ENCODE measurements at places on chromosomes 5 and 9.

DNA sequence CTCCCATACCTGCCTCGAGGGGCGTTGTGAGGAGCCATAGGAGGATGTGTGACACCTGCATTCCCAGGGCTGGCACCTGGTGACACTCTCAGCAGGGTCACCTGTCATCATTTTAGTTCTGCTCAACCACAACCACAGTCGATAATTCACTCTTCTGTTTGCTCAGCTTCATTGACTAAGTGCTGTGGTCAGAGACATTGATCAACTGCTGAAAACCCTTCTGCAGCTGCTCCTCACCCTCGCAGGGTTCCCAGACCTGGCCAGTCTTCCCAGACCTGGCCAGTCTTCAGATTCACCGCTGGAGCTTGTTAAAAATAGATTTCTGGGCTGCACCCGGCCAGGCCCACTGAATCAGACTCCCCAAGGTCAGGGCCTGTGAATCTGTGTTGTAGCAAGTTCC is 92.8 kb downstream of the MVB12B start:
- DNase-seq, result no peak

- DNase-seq, result no peak
These were observed 226.5 kb downstream of the ASTN2 start for GRCh38 chr9:117188394-117188793.

DNA sequence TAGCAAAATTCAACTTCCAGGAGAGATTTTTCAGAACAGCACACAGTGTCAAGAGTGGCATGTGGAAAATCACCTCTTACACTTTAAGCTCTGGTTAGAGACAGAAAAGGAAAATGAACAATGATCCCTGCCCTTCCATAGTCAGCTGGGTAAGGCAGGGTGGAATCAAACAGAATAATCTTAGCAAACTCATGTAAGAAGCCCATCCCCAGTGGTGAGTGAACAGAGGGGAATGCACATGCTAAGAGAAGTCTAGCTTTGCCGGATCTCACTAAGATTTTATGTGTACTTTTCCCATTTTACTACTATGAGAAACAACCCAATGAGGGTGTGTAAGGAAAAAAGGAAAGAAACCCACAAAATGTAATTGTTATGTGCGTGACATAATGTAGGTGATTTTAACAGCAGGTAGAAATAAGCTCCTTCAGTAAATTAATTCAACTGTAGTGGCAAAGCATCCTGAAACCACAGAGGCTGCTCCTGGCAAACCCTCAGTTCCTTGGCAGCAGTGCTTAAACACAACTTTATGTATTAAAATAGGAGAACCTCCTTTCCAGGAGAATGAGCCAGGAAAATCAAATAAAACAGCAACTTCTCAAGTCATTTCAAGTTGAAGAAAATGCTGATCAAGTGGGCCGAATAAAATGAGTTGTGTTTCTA is 366.0 kb upstream of the TRPC7 start:
- no peak for DNase-seq

DNA sequence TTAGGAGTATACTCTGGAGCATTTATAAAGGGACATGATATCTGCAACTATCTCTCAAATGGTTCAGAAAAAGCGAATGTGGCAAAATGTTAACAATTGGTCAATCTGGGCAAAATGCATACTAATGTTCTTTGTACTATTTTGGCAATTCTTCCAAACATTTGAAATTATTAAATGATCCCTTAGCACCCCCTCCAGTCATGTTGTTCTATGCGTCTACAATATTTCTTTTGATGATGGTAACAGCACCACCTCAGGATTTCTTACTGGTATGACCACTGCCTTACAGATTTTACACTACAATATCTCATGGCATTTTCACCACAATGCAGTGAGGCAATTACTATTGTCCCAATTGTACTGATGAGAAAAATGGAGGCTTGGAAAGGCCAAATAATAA is 52.9 kb upstream of the TRIO start:
- no peak for DNase-seq

- no peak for DNase-seq
These were observed 47.7 kb upstream of the GLRX start for GRCh38 chr5:95870105-95870672.

- DNase-seq, result no peak
These were observed 131.4 kb upstream of the MINAR2 start for GRCh38 chr5:129616517-129616916.

GRCh38 chr9:94639999-94640376 is 670 bp upstream of the FBP1 start:
- no peak for DNase-seq

DNA sequence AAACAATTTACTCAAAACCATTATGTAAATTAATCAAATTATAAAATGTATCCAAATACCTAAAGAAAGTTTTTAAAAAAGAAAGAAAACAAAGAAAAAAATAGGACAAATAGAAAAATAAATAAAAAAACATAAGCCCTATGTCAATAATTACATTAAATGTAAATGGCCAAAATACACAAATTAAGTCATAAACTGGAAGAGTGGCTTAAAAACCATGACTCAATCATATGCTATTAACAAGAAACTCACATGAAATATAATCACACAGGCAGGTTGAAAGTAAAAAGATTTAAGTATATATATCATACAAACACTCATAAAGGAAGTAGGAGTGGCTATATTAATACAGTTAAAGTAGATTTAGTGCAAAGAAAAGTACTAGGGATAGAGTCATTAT is 95.3 kb downstream of the PRELID2 start:
- DNase-seq, result no peak

- DNase-seq, result no peak
These were observed 78.7 kb upstream of the SH3PXD2B start for GRCh38 chr5:172533058-172533398.

DNA sequence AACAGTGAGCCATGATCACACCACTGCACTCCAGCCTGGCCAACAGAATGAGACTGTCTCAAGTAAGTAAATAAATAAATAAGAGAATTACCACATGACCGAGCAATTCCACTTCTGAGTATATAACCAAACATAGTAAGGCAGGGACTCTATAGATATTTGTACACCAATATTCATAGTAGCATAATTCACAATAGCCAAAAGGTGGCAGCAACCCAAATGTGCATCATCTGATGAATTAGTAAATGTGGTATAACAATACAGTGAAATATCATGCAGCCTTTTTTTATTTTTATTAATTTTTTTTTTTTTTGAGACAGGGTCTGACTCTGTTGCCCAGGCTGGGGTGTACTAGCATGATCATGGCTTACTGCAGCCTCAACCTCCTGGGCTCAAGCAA is 33.1 kb downstream of the ALDH7A1 start:
- no peak for DNase-seq

DNA sequence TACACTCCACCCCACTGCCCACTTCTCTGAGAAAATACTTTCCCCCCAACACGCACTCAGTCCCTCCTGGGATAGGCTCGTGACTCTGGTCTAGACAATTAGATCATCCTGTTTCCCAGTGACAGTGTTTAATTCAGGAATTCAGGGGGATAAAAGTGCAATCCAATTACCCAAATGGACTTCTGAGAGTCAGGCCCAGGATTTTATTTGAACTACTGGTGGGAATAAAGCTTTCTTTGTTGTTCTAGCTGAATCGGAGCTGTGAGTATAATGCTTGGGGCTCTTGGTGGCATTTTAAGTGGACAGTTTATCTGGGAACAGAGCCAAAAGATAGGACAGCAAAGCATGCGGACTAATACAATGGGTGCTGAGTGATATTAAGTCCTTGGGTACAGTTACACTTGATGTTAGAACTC is 683.3 kb downstream of the MAT2B start:
- no peak for DNase-seq

GRCh38 chr9:77811832-77812231 is 163.7 kb upstream of the GNA14 start:
- no peak for DNase-seq

DNA sequence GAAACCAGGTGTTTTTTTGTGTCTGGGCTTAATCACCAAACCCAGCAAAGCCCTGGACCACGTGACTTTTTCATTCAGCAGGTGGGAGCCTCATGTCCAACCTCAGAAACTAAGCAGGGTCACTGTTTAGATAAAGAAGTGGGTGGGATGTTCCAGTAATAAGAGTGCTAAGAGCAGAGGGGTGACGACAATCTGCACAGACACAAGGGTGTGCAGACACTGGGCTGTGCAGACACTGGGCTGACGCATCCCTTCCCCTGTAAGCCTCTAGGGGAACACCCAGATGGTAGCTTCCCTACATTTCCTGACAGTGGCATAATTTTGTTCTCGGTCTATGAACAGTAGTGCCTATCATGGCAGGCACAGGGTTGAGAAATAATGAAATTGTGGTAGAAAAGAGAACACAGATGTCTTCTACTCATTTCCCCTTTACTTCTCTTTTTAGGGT is 85.1 kb downstream of the SAXO1 start:
- DNase-seq, result no peak

GRCh38 chr9:76586390-76587314 is 127.7 kb downstream of the GCNT1 start:
- no peak for DNase-seq

GRCh38 chr5:122788996-122789395 is 14.1 kb downstream of the SNX2 start:
- no peak for DNase-seq

DNA sequence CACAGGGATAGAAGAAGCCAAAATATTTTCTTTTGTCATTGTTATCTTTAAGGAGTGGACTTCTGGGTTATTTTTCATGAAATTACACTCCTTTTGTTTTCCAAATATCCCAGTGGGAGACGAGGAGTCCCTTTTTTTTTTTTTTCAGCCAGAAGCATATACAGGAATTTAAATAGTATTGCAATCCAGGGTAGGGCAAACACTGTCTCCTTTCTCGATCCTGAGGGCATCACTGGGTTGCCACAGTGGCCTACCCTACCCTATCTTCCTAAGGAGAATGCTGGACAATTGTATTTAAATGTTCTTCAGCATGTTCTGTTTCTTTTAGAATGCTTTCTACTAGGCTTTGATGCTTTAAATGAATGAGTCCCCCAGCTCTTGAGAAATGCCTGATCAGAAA is 47.9 kb downstream of the LRRC70 start:
- DNase-seq, result no peak

GRCh38 chr5:137669811-137670210 is 66.1 kb downstream of the KLHL3 start:
- no peak for DNase-seq

- DNase-seq, result no peak
These were observed 274.4 kb upstream of the IRX1 start for GRCh38 chr5:3321119-3321760.

DNA sequence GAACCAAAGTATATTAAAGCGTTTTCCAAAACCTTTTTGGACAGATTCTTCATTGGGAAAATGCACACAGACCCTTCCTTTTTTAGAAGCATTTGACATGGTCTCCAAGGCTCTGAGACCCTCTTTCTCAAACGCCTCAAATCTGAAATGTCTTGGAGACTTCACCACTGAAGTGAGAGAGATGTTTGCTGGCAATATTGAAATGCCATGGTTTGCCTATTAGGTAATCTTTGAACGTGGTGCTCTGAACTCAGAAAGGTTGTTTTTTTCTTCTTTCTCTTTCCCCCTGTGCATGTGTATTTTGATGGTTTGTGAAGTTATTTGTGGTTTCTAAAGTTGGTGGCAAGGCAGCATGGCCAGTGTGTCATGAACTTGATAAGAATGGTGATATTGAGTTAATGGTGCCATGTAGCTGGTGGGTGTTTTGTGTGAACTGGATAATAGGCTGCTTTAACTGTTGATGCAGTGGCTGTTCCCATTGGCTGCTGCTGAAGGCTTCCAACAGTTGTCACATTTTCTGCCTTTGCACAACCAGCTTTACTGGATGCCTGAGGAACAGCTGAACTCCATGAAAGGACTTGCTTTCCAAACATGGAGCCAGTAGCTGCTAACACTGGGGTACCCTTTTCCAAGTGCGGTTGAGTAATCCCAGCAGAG is 1.7 kb downstream of the PALM2AKAP2 start:
- no peak for DNase-seq

GRCh38 chr9:136831720-136832104 is 10.6 kb upstream of the AJM1 start:
- no peak for DNase-seq

GRCh38 chr9:121972501-121972981 is 120.6 kb downstream of the TTLL11 start:
- DNase-seq, result no peak

GRCh38 chr5:14247054-14247386 is 103.9 kb downstream of the TRIO start:
- DNase-seq, result no peak

DNA sequence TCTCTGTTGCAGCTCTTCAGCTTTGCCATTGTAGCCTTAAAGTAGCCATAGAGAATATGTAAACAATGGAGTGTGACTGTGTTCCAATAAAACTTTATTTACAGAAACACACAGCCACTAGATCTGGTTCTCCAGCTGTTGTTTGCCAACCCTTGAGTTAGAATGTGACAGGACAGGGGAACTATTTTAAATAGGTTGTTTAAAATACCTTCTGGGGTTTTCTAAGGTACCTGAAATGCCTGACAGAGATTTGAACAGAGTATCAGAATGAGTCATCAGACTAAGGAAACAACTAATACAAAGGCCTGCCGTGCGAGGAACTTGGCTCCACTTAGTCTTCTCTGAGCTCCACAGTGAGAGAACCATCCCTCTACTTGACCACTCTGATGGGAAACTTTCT is 85.4 kb downstream of the HSD17B4 start:
- no peak for DNase-seq

DNA sequence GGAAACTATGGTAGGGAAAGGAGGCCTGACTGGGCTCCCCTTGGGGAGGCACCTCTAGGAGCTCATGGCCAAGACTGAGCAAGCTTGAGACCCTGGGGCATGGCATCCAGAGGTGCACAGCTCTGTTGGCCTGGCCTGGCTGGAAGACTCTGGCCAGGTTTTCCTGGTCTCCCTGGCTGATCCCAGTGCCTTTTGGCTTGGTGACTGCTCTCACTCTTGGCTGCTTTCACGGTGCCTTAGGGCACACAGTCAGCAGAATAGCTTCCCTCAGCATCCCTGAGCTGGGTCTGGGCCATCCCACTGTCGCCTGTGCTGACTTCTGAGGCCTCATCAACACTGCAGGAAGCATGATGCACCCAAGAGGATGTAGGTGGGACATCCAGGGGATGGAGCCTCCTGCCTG is 13.4 kb upstream of the DELE1 start:
- DNase-seq, result no peak

- no peak for DNase-seq
These were observed 58.7 kb upstream of the RGMB start for GRCh38 chr5:98714710-98715288.

DNA sequence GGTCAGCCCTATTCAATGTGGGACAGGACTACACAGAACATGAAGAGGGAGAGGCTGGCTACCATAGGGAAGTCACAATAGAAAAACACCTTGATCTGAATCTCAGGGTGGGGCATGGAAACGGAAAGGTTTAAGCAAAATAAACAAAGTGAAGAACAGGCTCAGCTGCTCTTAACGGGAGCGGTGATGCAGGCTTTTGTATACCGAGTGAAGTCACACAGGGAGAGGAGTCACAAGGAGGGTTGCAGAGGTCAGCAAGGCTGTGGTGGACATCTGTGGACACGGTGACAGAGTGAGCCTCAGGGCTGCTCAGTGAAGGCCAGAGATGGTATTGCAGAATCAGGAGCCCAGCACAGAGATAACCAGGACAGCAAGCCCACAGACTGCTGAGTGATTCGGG is 30.6 kb upstream of the SEMA4D start:
- DNase-seq, result no peak

- no peak for DNase-seq
These were observed 32.2 kb upstream of the EBF1 start for GRCh38 chr5:159131951-159132350.

GRCh38 chr9:124122813-124123462 is 111.4 kb downstream of the LHX2 start:
- no peak for DNase-seq

GRCh38 chr9:114450833-114451706 is 54.2 kb downstream of the WHRN start:
- no peak for DNase-seq
